ENCODE measurements at places on chromosomes 5 and 9.

- DNase-seq = no peak
These were observed 9.8 kb upstream of the TLX3 start for GRCh38 chr5:171299228-171299627.

DNA sequence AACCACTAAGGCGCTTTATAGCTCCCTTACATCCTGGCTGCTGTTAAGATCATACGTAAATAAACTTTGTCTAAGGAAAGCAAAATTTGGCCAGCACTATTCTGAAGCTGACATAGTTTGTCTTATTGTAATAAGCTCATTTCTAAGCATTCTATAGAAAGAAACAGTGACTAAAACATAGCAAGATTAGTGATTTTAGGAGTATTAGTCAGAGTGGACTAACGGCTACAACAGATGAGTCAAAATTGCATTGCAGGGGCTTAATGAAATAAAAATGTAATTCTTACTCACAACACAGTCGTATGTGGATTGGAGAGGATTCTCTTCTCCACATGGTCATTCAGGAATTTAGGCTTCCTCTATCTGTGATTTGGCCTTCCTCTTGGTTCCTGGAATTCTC, 347.6 kb downstream of the GADD45G start:
- peak; percentile 59 for DNase-seq

DNA sequence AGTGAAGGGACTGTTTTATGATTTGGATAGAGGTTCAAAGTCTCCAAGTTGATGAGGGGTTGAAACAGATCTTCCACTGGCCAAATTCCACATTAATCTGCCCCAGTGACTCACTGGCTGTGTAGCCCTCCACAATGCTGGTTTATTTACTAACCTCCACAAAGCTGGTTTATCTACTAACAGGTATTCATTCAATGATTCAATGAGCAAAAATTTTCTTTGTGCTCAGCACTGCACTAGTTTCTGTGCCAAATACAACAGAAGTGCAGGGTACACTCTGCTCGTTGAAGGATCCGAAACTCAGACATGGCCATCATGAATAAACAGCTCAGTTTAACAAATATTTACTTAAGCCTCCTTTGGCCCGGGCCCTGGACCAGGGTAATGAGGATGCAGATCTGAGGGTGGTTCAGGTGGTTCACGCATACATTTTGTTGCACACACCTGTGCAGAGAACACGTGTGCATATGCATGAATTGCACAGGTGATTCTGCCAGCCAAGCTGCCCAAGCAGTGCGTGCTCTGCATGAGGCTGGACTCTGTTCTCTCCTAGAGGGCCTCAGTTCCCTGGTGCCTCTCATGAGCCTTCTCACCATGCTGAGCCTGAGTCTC, 71.0 kb downstream of the SH3PXD2B start:
- no peak for DNase-seq

DNA sequence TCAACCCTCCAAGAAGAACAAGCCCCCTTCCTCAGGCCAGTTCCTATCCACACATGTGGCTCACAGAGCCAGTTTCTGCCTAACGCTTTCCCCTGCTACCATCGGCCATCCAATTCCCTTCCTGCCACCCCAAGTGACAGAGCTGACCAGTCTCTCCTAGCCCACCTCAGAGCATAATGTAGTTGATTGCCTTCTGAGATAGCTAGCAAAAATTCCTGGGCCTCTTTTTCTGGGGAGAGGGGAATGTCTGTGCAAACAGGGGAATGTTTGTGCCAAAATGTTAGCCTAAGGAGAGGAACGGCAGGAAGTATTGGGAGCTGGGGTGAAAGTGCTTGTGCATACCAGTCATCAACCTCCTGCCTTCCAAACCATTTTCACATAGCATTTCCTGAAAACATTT, 157.0 kb downstream of the PJA2 start:
- no peak for DNase-seq

DNA sequence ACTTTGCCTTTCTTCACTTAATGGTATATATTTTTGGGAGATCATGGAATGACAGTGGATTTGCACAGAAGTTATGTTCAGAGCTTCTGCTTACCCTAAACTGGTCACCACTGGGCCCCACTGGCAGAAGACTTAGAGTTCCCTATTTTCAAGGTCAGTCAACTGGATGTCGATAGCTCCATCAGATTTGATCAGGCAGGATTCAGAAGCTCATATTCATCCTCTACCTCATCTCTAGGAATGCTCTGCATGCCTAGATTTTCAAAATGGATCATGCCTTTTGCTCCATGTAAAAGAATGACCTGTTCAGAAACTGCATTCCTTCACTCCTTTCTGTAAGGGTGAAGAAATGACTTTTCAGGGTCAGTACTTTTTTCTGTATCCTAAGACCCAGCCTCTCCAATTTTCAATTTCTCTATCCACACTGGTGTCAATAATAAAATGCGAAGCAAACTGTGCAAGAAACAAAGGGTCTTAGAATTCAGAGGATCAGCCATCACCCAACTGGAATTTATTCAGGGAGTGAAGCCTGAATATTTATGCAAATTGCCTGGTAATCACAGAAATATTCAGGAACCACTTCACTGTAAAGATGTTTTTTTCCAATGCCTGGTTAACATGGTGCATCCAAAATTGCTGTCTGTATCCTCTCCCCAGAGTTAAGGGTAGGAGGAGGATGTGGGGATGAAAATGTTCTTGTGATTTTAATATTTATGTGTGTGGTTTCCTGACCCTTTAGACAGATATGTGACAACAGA, 125.4 kb downstream of the DOCK2 start:
- peak; percentile 36 for DNase-seq

DNA sequence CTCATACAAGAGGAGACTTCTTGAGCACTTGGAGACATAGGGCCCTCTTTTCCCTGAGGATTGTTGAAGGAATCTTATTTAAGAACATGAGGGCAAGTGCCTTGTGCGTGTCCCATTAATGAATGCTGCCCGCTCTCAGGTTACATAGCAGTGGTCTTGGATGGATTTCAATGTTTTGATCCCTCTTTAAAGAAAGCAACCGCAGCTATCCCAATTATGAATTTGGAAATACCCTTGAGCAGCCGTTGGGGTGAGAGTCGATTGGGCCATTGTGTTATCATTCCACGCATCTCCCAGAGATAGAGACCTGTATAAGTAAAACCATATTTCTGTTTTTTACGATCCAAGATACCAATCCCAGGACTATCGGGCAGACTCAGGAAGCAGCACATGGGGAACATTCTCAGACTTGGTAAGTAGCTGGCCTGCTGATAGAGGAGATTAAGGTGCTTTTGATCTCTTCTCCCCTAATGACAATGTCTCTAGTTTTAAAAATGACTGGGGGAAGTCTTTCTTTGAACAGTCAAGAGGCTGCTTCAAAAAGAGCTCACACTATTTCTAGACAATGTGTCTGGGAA, 145.3 kb downstream of the MACROH2A1 start:
- no peak for DNase-seq

- DNase-seq = no peak
These were observed 133.5 kb upstream of the LPCAT1 start for GRCh38 chr5:1657161-1657741.

DNA sequence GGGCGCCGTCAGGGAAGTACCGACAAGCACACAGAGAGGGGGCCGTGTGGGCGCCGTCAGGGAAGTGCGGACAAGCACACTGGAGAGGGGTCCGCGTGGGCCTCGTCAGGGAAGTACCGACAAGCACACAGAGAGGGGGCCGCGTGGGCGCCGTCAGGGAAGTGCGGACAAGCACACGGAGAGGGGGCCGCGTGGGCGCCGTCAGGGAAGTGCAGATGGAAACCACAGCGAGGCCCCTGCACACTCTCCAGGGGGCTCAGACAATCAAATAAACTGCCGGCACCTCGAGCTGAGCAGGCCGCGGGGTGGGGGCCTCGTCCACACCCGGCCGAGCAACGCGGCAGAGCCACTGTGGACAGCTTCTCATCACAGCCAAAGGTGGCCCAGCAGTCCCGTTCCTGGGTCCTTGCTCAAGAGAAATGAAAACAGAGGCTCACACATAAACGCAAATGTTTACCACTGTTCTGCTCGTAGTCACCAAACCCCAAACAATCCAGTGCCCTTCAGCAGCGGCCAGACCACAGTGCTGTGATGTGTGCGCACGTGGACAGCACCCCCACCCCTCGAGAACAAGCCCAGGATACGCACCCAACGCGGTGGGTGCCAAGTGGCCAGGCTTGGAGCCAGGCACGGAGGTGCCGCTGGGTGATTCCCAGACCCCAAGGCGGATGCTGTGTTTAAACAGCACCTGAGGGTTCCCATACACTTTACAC, 24.7 kb downstream of the TPPP start:
- no peak for DNase-seq

GRCh38 chr5:73292816-73293459, 119.9 kb downstream of the TMEM174 start:
- no peak for DNase-seq

- no peak for DNase-seq
These were observed 364.2 kb upstream of the RPS23 start for GRCh38 chr5:82642313-82642712.

Measured in hepatic stellate cell (primary cell).